ENCODE measurements at places on chromosomes 7 and 10.

DNA sequence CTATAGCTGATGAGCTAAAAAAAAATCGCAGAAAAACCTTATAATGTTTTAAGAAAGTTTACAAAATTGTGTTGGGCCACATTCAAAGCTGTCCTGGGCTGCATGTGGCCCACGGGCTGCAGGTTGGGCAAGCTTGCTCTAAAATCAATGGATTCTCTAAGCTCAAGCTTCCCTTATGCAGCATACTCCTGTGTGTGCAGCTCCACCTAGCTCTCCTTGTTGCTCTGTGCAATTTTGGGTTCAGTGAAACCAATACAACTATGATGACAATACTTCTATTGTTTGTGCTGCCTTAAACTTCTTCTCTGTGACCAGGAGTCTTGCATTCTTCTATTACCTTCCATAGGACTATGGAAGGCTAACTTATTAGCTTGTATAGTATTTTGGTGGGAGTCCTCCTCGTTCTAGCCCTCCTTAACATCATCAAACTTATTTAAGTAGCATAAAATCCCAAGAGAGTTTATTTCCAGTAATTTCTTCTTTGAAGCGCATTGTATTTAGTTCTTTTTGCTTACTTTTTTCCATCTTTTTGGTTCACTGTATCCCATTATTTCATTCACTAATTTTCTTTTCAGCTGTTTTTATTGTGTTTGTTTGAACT is 170.9 kb upstream of the SMIM30 start:
- no peak for DNase-seq

DNA sequence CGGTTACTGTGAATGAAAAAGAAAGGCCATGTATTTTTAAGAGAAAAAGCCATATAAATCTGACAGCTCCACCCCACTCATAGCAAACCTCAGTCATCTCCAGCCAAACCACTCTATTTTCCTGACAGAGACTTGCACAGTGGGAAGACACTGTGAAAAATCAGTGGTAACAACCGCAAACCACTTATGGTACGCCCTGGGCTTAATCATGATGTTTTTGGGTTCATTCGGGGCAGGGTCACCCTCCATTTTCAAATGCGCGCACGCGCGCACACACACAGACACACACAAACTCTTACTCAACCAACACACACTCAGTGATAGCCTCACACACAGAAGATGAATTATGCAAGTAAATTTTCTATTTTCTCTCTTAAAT is 82.1 kb upstream of the HPS1 start:
- no peak for DNase-seq

DNA sequence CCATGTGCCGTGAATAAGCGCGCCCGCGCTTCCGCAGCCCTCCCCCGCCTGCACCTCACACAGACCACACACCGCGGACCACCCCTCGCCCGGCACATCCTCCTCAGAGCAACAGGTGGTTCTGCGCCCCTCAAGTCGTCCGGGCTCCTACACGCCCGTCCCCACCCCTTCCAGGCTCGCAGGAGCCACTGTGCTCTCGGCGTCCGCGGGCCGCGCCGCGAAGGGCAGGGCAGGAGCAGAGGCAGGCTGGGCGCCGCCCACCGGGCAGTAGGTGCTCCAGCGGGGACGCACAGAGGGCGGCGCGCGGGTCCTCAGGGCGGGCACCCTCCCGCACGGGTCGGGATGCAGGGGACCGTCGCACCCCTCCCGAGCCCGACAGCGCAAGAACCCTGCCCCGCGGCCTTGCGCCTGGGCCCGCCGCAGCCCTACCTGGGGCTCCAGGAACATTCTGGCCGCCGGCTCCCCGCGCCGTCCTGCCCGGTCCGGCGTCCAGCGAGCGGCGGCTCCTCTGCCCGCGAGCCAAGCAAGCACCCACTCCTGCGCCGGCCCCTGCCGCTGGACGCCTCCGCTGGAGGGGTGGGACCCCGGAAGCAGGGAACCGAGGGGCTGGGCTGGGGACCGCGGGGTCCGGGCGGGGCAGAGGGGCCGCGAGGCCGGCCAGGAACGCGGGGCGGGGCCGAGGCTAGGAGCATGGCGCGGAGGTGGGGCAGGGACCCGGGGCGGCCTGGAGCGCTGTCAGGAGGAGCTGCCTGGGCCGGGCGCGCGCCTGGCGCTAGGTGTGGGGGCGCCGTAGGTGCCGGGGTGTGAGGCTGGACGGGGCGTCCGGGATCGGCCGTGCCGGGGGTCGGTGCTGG is 37.4 kb downstream of the RASGEF1A start:
- peak; percentile 54 for DNase-seq

DNA sequence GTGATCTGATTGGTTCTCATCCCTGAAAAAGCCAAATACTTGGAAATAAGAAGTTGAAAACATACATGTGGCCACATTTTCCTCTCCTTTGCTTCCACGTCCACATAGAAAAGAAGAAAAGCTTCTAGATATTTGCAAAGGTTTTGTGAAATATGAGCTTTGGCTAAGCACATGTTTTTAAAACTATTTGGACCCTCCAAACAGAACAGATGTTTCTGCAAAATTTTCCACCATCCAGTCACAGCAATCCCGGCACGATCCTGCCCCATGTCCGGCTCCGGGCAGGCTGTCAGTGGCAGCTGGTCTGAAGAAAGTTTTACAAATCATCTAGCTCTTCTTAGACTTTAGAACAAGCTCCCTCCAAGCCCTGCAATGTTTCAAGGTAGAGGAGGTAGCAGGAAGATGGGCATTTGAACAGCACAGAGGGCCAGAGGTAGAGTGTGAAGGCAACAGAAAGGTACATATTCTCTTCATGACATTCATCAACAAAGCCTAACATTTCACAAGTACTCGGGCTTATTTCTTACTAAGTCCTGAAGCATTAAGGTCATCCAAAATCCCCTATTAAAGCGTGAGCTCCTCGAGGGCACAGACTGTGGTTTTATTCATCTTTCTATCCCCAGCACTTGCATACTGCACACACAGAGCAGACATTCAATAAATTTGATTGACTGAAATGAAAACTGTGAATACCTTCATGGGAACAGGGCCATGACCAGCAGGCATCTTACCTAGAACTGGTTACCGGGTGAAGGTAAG is 110.1 kb downstream of the JAZF1 start:
- no peak for DNase-seq

DNA sequence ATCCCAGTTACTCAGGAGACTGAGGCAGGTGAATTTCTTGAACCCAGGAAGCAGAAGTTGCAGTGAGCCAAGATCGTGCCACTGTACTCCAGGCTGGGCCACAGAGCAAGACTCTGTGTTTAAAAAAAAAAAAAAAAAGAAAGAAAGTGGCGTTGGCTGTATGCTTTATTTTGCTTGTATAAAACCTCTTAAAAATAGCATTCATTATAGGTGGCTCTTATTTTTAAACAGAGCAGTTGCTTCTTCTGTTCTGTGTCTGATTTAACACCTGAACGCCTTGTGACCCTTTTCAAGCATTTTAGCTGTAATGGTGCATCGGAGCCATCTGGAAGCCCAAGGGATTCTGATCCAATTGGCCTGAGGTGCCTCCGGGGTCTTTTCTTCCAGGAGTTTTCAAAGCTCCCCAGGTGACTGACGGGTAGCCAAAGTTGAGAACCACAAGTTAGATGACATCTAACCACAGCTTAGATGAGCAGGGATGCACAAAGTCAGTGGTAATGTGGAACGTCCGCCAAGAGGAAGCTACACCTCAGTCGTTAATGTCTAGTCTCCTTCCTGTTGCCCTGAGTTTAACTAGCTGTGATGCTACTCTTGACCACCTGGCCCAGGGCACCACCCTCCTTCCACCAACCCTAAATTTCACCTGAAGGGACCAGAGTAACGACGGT is 274.6 kb upstream of the KLF6 start:
- DNase-seq, result no peak

DNA sequence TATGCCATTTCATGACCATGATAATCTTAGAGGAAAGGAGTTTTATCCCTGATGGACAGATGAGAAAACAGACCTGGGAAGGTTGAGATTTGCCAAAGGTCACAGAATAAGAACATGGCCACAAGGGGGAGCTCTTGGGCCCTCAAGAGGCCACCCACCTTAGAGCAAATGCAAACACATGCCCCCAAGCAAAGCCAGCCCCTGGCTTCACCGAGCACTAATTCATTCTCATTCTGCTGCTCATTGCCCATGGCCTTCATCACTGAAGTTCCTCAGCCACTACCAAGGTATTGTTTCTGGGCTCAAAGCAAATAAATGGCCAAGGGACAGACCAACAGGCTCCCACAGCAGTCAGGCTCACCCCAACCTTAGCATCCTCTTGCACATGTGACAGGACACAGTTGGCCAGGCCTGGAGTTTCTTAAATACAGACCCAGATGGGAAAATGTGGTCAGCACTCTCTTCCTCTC is 44.2 kb downstream of the PDLIM1 start:
- DNase-seq, result peak; percentile 85

GRCh38 chr10:100742936-100743335 is 2.4 kb upstream of the PAX2 start:
- no peak for DNase-seq

DNA sequence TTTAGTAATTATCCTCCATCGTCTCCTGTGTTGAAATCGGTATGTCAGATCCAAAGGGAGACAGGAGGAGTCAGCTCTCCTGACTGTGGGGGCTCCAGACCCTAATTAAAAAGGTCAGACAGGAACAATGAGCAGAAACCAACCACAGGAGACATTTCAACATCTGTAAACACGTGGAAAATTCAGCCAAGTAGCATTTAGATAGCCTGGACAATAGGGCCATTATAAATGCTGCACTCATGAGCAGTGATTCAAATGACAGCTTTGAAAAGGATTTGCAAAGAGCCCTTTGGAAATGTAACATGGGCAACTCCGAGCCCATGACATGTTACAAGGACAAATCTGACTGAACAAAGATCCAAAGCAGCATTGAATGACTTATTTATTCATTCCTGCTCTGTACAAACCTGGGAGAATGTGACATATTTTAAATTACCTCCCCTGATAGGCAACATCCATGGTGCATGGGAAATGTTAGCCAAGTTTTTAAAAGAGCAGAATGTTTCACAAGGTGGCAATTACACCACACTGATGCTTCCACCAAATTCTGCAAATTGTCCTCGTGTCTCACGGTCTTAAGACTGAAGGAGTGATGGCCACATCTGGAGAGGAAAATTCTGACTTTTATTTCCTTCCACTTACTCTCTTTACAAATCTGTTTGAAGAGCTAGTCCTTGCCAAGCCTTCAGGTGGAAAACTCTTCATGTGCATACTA is 113.3 kb upstream of the KMT2E start:
- DNase-seq, result no peak

GRCh38 chr7:105778956-105779355 is 97.4 kb downstream of the ATXN7L1 start:
- DNase-seq, result no peak

- DNase-seq, result no peak
Observed at GRCh38 chr7:75644589-75644988, 94.2 kb downstream of the HIP1 start.

GRCh38 chr7:27433581-27433980 is 191.0 kb downstream of the EVX1 start:
- DNase-seq, result no peak

DNA sequence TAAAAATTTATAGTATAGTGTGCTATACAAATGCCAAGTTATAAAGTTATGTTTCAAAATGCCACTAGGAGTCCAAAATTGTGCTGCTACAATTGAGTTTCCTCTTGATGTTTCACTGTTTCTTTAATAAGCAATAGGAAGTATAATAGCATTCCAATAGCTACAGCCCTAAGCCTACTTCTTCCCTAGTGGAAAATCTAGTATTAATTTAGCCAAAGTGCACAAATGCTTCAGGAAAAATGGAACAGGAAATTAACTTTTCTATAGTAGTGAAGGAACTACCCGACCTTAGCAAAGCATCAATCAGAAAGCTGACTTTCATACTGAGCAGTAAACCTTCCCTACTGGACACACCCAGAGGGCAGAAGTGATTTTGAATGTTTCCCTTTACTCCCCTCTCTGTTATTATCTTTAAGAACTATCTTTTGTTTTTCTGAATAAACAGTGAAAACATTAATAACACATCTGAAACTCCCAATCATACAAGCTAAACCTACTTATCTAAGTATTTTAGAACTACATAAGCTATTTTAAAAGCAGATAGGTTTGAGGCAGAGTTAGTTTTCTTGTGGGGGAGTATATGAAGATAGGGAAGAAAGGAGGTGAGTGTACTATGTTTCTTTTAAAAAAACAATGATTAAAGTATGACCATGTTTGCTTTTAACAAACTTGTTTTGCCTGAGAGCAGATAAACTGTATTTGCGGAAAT is 13.7 kb downstream of the CPED1 start:
- DNase-seq, result no peak

DNA sequence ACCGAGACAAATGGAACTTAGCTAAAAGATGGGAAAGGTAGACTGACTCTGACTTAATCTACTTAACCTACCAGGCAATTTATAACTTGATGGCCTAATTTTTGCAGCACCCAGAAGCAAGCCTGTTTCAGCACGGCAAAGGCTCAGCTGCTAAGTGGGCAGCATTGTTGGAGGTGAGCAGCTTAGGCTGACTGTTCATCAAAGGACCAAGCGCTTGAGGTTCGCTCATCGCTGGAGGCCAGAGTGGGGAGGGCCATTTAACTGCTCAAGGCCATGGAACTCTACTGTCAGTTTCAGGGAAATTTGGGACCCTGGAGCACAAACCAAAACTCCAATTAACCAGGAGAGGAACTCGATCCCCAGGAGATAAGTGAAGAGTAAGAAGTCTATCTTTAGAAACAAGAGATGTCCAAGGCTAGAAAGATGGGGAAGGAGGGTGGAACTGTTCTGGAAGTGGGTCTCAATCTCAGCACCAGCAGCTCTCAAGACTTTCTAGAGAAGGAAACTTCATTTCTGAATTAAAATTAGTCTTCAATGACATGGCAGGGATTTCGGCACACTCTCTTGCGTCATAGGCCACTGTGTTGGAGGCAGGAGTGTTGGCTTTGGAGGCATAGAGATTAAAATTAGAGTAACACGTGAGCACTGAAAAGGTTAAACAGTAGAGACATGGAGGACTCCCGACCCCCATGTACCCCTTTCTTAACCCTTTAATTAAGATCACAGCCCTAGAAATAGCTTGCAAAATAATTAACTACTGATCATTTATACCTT is 43.1 kb downstream of the EGFR start:
- no peak for DNase-seq

- no peak for DNase-seq
Observed at GRCh38 chr7:132690174-132690573, 113.9 kb upstream of the PLXNA4 start.

GRCh38 chr7:119196183-119196582 is 971.7 kb downstream of the ANKRD7 start:
- DNase-seq, result no peak

GRCh38 chr10:34526758-34527730 is 288.1 kb downstream of the PARD3 start:
- no peak for DNase-seq

DNA sequence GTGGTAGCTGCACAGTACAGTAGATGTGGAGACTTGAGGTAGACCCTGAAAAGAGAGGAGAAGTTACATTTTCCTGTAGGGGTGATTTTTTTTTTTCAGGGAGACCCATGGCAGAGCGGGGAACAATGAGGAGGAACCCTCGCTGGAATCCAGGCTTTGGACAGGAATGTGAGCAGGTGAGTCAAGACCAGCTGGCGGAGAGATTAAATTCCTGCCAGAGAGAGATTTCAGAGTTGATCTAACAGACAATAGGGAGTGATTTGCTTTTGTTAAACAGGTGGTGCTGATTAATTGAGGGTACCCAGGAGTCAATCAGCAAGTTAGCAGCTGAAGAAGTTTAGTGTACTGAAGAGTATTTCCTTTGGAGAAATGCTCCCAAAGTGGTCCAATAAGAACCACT is 41.6 kb upstream of the MINDY3 start:
- no peak for DNase-seq
